A549 treated with dexamethasone at 1 μM for 4 hours (cell line): ENCODE measurements at places on chromosomes 3 and 15. TPM values are rescaled to one million over a fixed set of nuclear protein-coding genes. Genes with fewer than 3 reads are reported as not detected.

The LNP1 gene
- 0.65 to 1.0 TPM (median 0.88 TPM) in 5 replicates for total RNA-seq

The PEX11A gene
- total RNA-seq, result 7.4 to 9.9 TPM (median 8.5 TPM) in 5 replicates

The ZDHHC23 gene
- total RNA-seq, result 2.4 to 4.0 TPM (median 3.5 TPM) in 5 replicates

The TRPM1 gene
- not detected in 5 replicates for total RNA-seq

The ROBO2 gene
- not detected in 5 replicates for total RNA-seq

The ZCWPW2 gene
- total RNA-seq, result not detected in 5 replicates

The ZNF80 gene
- 0.04 TPM in 1 of 5 replicates, not detected in the others for total RNA-seq

The CEMIP gene
- total RNA-seq, result 0.83 to 1.5 TPM (median 1.3 TPM) in 5 replicates
